ENCODE measurements at places on chromosomes 1 and 21. TPM values are rescaled to one million over a fixed set of nuclear protein-coding genes. Genes with fewer than 3 reads are reported as not detected.

The LCE1A gene
- total RNA-seq: not detected

The FTCD gene
- 49.3 TPM for total RNA-seq

The KANK4 gene
- total RNA-seq: 1.0 TPM

The SMIM1 gene
- 12.0 TPM for total RNA-seq

The IRF2BP2 gene
- total RNA-seq: 214 TPM

The TFF2 gene
- total RNA-seq: not detected

The LUZP1 gene
- total RNA-seq: 47.5 TPM

The WNT9A gene
- 1.2 TPM for total RNA-seq

The HSD17B7 gene
- total RNA-seq: 51.7 TPM

The KRTAP10-1 gene
- not detected for total RNA-seq

The TFF1 gene
- total RNA-seq: 0.77 TPM

The MARK1 gene
- 10.8 TPM for total RNA-seq

The KRTAP6-1 gene
- not detected for total RNA-seq

The TCHH gene
- total RNA-seq: not detected

The SPRR2B gene
- total RNA-seq: not detected

The NECAP2 gene
- 44.8 TPM for total RNA-seq

The RNF2 gene
- 35.1 TPM for total RNA-seq

The C4BPB gene
- total RNA-seq: not detected

The ADGRL4 gene
- not detected for total RNA-seq

The TSPAN1 gene
- 4.5 TPM for total RNA-seq

The HYI gene
- total RNA-seq: 58.7 TPM

The HSD11B1 gene
- total RNA-seq: not detected
